ENCODE measurements at places on chromosomes 7 and 10.

DNA sequence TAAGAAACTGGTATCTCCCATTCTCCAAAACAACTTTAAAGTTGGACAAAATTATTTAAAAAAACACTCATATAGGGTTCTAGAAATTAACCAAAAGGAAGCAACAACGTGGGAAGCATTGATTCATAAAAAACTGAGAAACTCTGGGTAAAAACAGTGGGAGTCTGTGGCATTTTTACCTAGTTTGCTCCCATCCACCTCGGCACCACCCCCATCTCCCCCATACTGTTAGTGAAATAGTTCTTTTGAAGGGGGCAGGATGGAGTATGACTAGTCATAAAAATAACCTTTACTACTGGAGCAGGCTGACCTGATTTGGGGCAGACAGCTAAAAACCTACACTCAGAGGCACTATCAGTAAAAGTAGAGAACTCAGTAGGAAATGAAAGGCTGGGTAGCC lies 123.2 kb downstream of the AVL9 start:
- DNase-seq: peak; percentile 4

- DNase-seq: no peak
Measured at GRCh38 chr7:35025369-35025870, 11.9 kb downstream of the DPY19L1 start.

GRCh38 chr7:24910551-24911212 lies 69.3 kb downstream of the OSBPL3 start:
- no peak for DNase-seq

- DNase-seq: peak; percentile 45
Measured at GRCh38 chr7:130242198-130243014, 24.3 kb upstream of the CPA2 start.

DNA sequence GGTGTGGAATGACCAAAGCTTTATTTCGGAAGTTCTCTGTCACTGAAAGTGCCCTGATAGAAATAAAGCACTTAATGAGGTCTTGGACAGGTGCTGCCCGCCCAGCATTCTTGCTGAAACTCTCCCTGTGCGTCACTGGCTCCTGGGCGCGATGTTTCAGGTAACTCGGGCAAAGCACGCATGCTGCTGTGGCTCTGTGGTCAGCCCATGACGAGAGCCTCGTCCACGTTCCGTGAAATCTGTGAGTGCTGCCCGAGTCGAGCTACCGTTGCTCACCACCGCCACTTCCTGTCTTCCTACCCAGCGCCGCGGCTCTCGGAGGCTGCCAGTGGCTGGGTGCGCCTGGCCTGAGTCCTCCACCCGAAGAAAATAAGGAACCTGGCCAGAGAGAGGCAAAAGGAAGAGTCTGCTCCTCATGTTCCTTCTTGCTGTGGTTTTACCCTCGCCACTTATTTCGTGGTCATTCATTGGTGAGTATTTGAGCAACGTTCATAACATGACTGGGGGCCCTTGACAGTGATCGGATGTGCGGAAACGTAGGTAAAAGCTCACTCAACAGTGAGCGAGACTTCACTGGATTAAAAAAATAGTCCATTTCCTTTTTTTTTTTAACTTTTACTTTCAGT lies 95.5 kb downstream of the MAP3K8 start:
- peak; percentile 58 for DNase-seq

- DNase-seq: no peak
Measured at GRCh38 chr7:92725161-92725925, 111.0 kb downstream of the CDK6 start.

DNA sequence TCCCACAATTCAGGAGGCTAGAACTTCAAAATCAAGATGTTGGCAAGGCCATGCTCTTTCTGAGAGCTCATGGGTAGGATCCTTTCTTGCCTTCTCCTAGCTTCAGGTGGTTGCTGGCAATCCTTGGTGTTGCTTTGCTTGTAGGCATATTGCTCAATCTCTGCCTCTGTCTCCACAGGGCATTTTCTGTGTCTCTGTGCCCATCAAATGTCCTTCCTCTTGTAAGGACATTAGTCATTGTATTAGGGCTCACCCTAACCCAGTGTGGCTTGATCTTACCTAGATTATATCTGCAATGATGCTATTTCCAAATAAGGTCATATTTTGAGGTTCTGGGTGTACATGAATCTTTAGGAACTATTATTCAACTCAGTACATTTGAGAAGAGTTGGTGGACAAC lies 20.1 kb downstream of the BET1 start:
- DNase-seq: no peak

GRCh38 chr10:81877596-81877995 lies 2.6 kb downstream of the NRG3 start:
- DNase-seq: no peak

DNA sequence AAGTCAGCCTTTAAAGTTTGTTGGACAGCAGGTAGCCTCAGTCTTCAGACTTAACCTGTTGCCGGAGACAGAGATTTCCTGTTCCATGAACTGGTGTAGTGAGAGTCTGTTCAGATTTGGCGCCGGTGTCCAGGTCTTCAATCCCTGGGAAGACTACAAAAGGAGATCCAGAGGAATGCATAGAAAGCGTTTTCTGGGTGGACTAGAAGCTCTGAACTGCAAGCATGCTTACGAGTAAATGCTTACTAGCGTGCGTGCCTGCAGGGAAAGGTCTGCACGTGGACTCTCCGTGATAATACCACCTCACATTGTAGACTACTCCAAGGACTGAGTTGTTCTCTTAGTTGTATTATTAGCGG lies 878 bp downstream of the GLRX3 start:
- no peak for DNase-seq

DNA sequence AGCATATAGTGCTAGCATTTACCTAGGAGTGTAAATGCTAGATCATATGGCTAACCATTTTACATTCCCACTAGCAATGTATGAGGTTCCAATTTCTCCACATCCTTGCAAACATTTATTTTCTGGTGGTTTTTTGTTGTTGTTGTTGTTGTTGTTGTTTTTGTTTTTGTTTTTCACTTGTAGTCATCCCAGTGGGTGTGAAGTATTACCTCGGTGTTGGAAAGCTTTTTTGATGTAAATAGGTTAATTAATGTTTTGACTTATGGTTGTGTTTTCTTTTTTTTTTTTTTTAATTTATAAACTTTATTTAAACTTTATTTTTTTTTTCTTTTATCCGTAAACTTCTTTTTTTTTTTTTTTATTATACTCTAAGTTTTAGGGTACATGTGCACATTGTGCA lies 15.3 kb upstream of the TSGA13 start:
- no peak for DNase-seq

GRCh38 chr10:13195016-13195415 lies 33.7 kb downstream of the MCM10 start:
- no peak for DNase-seq

DNA sequence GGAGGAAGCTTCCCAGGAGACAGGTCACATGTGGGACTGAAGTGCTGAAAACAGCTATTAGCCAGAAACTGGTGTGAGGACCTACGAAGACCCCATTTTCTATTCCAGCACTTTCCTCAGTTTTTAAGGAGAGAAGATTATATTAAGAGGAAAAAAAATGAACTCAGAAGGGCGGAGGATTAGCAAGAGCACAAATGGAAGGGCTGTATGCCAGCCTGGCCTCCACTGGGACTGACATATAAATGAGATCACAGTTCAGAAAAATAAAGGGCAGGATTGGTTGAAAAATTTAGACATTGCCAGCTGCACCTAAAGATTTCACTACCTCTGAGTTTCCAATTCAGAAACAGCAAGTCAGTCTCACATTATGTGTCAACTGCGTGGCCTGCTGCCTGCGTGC lies 53.0 kb downstream of the GSDME start:
- DNase-seq: no peak

DNA sequence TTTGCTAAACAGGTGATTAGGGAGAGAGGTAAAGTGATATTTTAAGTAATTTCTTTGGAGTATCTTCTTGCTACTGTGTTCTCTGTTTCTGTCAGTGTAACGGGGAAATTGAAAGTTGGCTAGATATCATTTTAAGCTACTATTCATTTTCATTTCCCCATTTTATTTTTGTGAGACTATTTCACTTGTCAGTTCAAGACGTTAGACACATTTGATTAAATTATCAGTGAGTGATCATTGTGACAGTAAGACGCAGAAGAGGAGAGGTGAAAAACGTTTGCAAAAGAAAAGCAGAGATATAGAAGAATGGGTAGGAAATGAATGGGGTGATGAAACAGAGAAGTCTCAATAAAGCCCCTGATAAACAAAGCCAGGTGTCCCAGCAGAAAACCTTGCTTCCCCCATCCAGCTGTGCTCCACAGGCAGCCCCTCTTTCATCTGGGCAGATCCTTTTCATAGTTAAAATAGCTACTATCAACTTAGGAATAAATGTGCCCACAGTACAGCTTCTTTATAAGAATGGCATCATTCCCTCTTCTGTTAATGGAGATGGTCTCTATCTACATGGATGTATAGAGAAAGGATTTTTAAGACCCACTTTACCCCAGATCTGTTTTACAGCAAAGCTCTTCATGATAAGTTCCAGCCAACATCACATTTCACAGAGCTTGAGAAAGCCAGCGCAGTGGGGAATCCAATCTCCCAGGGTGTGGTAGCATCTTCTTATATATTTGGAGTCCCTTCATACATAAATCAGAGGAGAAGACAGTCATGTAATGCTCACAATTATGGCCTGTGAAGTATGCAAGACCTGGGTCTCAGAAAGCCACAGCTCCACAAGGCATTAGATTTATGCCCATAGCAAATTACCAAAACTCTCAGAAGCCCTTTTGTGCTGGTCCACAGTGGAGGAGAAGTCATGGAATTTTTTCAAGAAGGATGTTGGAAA lies 138.1 kb upstream of the ITGB1 start:
- DNase-seq: no peak

DNA sequence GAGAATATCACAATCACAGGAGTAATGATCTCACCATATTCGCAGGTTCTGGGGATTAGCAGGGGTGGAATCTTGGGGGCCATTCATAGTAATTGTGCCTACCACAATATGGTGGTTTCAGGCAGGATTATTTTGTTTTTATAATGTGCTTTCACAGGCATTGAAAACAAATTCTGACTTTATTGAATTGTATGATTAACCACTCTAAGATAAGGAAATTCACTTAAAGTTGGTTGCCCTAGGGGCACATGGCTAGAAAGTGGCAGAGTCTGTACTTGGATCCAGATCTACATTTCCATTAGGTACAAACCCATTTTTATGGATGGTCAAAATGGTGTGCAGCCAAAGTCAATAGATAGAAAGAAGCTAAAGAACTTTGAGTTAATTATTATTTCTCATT lies 1.7 kb downstream of the CROT start:
- DNase-seq: no peak

- DNase-seq: no peak
Measured at GRCh38 chr10:6802759-6803426, 222.8 kb upstream of the PRKCQ start.

DNA sequence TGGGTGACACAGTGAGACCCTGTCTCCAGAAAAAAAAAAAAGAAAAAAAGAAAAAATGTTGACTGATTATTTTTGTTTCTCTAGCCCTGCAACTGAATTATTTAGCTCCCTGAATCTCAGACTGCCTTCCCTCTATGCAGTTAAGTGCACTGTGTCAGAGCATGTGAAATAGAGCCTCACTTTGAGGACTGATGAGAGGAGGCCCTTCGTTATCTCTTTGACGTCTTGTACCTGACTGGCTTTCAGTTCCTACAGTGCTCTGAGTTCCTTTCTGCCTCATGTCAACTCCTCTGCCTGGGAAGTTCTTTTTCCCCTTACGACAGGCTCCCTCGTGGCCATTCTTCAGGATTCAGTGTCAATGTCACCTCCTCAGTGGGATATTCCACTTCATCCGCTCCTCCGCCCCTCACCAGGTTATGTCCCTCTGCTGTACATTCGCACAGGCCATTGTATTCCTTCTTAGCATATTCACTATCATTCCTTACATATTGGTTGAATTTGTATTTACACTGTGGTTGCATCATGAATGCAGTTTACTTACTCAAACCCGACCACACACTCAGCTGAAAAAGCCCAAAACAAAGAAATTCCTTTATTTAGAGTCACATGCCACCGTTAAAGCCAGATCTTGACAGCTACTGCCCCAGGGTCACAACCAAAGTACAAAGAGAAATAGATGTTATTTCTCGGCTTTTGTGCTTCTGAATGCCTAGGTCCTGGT lies 18.1 kb upstream of the CAMK2G start:
- DNase-seq: no peak
